Adrenal gland (tissue), 19 donors: ENCODE measurements at places on chromosomes 4 and X. TPM values are rescaled to one million over a fixed set of nuclear protein-coding genes. Genes with fewer than 3 reads are reported as not detected.

VSIG4 gene
- total RNA-seq: 207 TPM

POLN gene
- total RNA-seq: 2.3 TPM

AKAP14 gene
- not detected for total RNA-seq

TCEAL2 gene
- total RNA-seq: 5.4 TPM

HTN1 gene
- total RNA-seq: not detected

YIPF6 gene
- 60.3 TPM for total RNA-seq

GLRB gene
- total RNA-seq: 9.0 TPM

SYTL5 gene
- total RNA-seq: 16.3 TPM

ARHGAP4 gene
- 67.8 TPM for total RNA-seq

LRCH2 gene
- total RNA-seq: 4.3 TPM

SSX2 gene
- total RNA-seq: not detected

HHIP gene
- total RNA-seq: 2.1 TPM

SASH3 gene
- total RNA-seq: 12.5 TPM

DNA sequence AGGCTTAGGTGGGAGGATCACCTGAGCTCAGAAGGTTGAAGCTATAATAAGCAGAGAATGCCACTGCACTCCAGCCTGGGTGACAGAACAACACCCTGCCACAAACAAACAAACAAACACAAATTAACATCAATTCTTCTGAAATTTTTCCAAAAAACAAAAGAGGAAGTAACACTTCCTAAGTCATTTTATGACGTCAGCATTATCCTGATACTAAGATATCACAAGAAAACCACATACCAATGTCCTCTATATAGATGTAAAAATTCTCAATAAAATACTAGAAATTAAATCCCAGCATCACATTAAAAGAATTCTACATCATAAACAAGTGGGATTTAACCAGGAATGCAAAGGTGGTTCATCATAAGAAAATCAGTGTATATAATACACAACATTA lies 64.4 kb upstream of the STK26 start:
- H3K4me1 ChIP-seq: no peaks in the 10 kb centered on the region
- DNase-seq: no peak
- H3K27ac ChIP-seq: no peak overlapping the region
- no peak overlapping the region for H3K4me3 ChIP-seq

DNA sequence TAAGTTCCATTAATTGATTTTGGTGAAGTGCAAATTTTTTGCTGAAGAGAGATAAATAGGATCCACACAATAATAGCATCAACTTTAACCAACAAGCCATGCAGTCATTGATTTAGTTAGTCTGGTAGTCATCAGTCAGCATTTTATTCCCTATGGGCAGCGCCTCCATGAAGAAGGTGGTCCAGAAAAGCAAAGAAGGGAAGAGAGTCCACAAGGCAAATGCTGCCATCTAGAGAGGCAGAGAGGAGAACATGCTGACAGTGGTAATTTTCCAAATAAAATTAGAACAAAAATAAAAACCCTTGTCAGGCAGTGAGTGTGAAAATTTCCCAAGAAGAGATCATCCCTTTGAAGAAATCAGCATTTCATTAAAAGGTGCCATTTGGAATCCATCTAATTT lies 366.7 kb upstream of the FAM241A start:
- no peaks in the 10 kb centered on the region for H3K27me3 ChIP-seq
- no peak for DNase-seq
- no peak overlapping the region for H3K27ac ChIP-seq
- no peak overlapping the region for H3K4me3 ChIP-seq
- no peaks in the 10 kb centered on the region for H3K36me3 ChIP-seq

- no peak overlapping the region for H3K4me3 ChIP-seq
- H3K27ac ChIP-seq: no peak overlapping the region
- H3K4me1 ChIP-seq: peaks cover 3% of the 10 kb centered on the region
- no peaks in the 10 kb centered on the region for H3K27me3 ChIP-seq
Observed at GRCh38 chrX:150577174-150577573, 8.8 kb downstream of the MTM1 start.

GRCh38 chrX:1398431-1399340 lies 6.8 kb upstream of the SLC25A6 start:
- H3K36me3 ChIP-seq: no peaks in the 10 kb centered on the region
- H3K27ac ChIP-seq: no peak overlapping the region
- no peaks in the 10 kb centered on the region for H3K27me3 ChIP-seq
- peak; percentile 81 for DNase-seq
- H3K4me1 ChIP-seq: no peaks in the 10 kb centered on the region
- H3K4me3 ChIP-seq: no peak overlapping the region

- DNase-seq: no peak
- H3K27me3 ChIP-seq: no peaks in the 10 kb centered on the region
- H3K4me3 ChIP-seq: no peak overlapping the region
- H3K27ac ChIP-seq: no peak overlapping the region
- no peaks in the 10 kb centered on the region for H3K4me1 ChIP-seq
Observed at GRCh38 chr4:39326468-39326977, 39.6 kb downstream of the RFC1 start.

DNA sequence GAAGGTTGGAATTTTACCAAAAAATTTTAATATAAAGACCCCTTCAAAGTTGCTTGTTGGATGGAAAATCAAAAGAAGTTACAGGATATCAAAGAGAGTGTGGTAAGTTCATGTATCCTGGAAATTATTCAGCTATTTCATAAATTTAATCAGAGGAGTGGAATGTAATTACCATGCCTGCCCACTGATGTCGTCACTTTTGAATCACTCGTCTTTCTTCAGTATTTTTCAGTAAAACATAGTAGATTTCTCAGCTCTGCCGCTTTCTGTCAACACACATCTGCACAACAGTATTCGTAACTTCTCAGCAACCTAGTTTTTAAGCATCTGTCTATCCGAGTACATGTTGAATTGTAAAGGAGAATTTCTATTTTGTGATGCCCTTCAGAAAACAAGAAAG lies 2163.0 kb upstream of the AGA start:
- no peaks in the 10 kb centered on the region for H3K4me1 ChIP-seq
- H3K27ac ChIP-seq: no peak overlapping the region
- H3K27me3 ChIP-seq: no peaks in the 10 kb centered on the region
- no peak overlapping the region for H3K4me3 ChIP-seq
- DNase-seq: no peak
- H3K36me3 ChIP-seq: no peaks in the 10 kb centered on the region

- no peak overlapping the region for H3K4me3 ChIP-seq
- H3K27ac ChIP-seq: no peak overlapping the region
- no peaks in the 10 kb centered on the region for H3K36me3 ChIP-seq
- H3K4me1 ChIP-seq: no peaks in the 10 kb centered on the region
- DNase-seq: peak; percentile 53
- H3K27me3 ChIP-seq: peaks cover 12% of the 10 kb centered on the region
Observed at GRCh38 chrX:40539214-40540142, 41.3 kb upstream of the ATP6AP2 start.

DNA sequence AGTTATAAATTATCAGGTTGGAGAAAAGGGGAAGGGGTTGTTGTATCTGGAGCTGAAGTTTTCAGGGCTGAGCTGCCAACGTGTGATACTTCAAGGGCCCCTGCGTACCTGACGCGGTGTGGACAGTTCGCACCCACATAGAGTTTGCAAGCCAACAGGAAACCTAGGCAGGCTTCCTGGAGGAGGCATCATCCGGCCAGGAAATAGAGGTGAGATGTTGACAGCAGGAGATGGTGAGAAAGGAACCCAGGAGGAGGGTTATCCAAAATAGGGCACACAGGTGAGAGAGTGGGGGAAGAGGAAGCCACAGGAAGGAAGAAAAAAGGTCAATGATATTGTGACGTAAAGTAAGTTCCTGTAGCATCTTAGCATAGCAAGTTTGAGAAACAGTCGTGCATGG lies 127.2 kb downstream of the DHRSX start:
- no peaks in the 10 kb centered on the region for H3K27me3 ChIP-seq
- no peak overlapping the region for H3K27ac ChIP-seq
- DNase-seq: no peak
- no peaks in the 10 kb centered on the region for H3K36me3 ChIP-seq

- no peak overlapping the region for H3K27ac ChIP-seq
- H3K36me3 ChIP-seq: no peaks in the 10 kb centered on the region
- H3K4me1 ChIP-seq: no peaks in the 10 kb centered on the region
Observed at GRCh38 chr4:158446106-158446505, 75.6 kb upstream of the RXFP1 start.

DNA sequence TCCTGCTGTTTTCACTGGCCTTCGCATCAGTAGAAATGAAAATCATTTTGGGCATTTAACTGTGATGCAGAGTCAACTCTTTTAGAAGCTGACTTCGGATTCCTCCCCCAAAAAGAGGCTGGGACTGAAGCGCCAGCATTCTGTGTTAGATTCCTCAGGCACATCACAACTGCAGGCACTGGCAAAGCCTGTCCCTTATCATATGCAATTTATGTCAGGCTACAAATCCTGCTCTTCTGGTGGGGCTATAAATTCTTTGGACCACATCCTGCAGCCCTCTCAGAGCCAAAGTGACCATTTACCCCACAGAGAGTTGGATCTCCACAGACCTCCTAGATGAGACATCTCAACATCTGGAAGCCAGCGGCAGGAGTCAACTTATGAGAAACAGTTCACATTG lies 138.4 kb downstream of the CBR4 start:
- H3K27me3 ChIP-seq: no peaks in the 10 kb centered on the region
- H3K4me3 ChIP-seq: no peak overlapping the region
- no peak for DNase-seq

DNA sequence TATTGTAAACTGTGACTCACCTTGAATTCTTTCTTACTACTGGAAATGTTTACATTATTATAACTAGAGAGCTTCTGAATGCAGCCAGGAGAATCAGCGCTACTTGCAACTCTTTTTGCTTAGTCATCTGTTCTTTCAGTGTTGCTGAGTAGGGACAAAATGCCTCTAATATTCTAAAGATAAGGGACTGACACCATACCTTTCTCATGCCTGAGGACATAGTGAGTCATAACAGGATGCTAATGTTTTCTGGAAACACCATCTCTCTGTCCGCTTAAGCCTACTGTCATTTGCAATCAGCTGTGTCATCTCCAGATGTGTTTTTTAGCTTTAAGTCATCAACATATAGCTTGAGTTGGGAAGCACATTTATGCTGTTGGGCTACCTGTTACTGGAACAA lies 108.3 kb downstream of the QRFPR start:
- no peaks in the 10 kb centered on the region for H3K4me1 ChIP-seq
- H3K27ac ChIP-seq: no peak overlapping the region
- H3K36me3 ChIP-seq: no peaks in the 10 kb centered on the region
- H3K4me3 ChIP-seq: no peak overlapping the region
- H3K27me3 ChIP-seq: no peaks in the 10 kb centered on the region
- DNase-seq: no peak

DNA sequence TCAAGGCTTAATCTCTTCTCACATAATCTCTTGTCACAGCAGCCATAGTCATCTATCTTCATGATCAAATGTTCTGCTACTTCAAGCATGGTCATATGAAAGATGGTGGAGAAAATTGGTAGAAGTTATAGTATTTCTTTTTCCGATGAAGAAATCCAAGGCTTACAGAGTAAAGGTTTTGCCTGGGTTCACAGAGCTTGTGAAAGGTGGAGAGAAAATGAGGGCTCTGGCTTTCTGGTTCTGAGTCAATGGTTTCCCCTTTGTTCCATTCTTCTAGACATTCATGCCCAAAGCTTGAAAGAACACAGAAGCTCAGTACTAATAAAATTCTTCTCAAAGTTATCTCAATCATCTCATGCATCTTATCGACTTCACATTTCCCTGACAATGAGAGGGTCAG lies 36.1 kb downstream of the CLNK start:
- H3K4me3 ChIP-seq: no peak overlapping the region
- no peaks in the 10 kb centered on the region for H3K4me1 ChIP-seq
- DNase-seq: no peak
- no peaks in the 10 kb centered on the region for H3K36me3 ChIP-seq

GRCh38 chr4:8849266-8850073 lies 22.2 kb downstream of the HMX1 start:
- H3K36me3 ChIP-seq: no peaks in the 10 kb centered on the region
- peaks cover 35% of the 10 kb centered on the region for H3K27me3 ChIP-seq
- no peak for DNase-seq
- no peak overlapping the region for H3K4me3 ChIP-seq
- H3K27ac ChIP-seq: no peak overlapping the region
- no peaks in the 10 kb centered on the region for H3K4me1 ChIP-seq

GRCh38 chr4:148068065-148068911 lies 336.4 kb downstream of the ARHGAP10 start:
- peaks cover 12% of the 10 kb centered on the region for H3K36me3 ChIP-seq
- H3K4me3 ChIP-seq: no peak overlapping the region
- no peaks in the 10 kb centered on the region for H3K27me3 ChIP-seq

- H3K27ac ChIP-seq: no peak overlapping the region
- DNase-seq: no peak
- no peaks in the 10 kb centered on the region for H3K36me3 ChIP-seq
Observed at GRCh38 chr4:146063143-146063542, 112.4 kb upstream of the LSM6 start.

DNA sequence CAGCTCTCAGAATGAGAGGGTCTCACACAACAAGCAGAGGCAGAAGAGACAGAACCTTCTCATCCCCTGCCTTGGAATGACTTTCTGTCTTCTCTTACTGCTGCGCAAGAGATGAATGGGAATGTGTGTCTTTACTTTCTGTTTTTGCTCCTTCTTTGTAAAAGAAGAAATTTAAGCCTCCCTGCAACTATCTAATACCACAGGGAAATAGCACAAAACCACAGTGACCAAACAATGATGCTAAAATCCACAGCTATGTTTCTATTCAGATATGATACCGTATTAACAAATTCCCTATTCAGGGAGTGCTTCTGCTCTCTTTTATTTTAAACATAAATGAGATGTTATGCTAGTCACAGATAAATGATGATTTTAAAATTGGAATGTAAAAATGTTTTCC lies 173.8 kb upstream of the RAI2 start:
- no peak for DNase-seq
- no peaks in the 10 kb centered on the region for H3K27me3 ChIP-seq
- no peaks in the 10 kb centered on the region for H3K36me3 ChIP-seq
- no peak overlapping the region for H3K27ac ChIP-seq
- H3K4me3 ChIP-seq: no peak overlapping the region
- no peaks in the 10 kb centered on the region for H3K4me1 ChIP-seq

- no peak overlapping the region for H3K4me3 ChIP-seq
- no peak for DNase-seq
- no peaks in the 10 kb centered on the region for H3K4me1 ChIP-seq
- H3K27ac ChIP-seq: no peak overlapping the region
- no peaks in the 10 kb centered on the region for H3K27me3 ChIP-seq
Observed at GRCh38 chr4:94011190-94011589, 182.6 kb downstream of the ATOH1 start.

- peaks cover 18% of the 10 kb centered on the region for H3K4me1 ChIP-seq
- no peak overlapping the region for H3K27ac ChIP-seq
- H3K27me3 ChIP-seq: no peaks in the 10 kb centered on the region
- DNase-seq: peak; percentile 6
Observed at GRCh38 chr4:3297066-3297859, 4.4 kb downstream of the RGS12 start.

DNA sequence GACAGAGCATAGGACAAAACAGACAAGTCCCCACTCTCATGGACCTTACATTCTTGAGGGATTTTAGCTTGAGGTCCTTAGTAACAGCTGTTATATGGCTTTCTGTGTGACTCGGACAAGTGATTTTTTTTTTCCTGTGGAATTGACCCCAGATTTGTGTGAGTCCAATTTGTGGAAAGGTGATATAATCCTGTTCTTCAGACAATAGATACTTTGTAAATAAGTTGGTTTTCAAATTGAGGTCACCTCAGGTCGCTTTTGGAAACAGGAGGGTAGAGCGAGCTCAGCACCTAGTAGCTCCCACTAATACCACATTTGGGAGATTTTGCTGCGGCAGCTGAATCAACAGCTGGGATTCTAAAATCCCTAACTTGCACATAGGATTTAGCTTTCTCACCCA lies 1008.8 kb downstream of the ADGRL3 start:
- no peaks in the 10 kb centered on the region for H3K36me3 ChIP-seq
- H3K27me3 ChIP-seq: no peaks in the 10 kb centered on the region
- H3K4me3 ChIP-seq: no peak overlapping the region
- DNase-seq: no peak
